ENCODE measurements at places on chromosomes 6 and 20. TPM values are rescaled to one million over a fixed set of nuclear protein-coding genes. Genes with fewer than 3 reads are reported as not detected.

The BMP6 gene
- 6.8 TPM for polyA plus RNA-seq

The ID1 gene
- polyA plus RNA-seq, result 132 TPM

The IMPG1 gene
- 5.2 TPM for polyA plus RNA-seq

The VSX1 gene
- polyA plus RNA-seq, result not detected

The SLC52A3 gene
- polyA plus RNA-seq, result 4.0 TPM

The ADAM33 gene
- 9.1 TPM for polyA plus RNA-seq

The VGLL2 gene
- not detected for polyA plus RNA-seq

The OPRM1 gene
- polyA plus RNA-seq, result 0.08 TPM

The SLC22A7 gene
- 1.2 TPM for polyA plus RNA-seq

- DNase-seq, result no peak
Observed at GRCh38 chr20:10671221-10671918, 2.4 kb downstream of the JAG1 start.

DNA sequence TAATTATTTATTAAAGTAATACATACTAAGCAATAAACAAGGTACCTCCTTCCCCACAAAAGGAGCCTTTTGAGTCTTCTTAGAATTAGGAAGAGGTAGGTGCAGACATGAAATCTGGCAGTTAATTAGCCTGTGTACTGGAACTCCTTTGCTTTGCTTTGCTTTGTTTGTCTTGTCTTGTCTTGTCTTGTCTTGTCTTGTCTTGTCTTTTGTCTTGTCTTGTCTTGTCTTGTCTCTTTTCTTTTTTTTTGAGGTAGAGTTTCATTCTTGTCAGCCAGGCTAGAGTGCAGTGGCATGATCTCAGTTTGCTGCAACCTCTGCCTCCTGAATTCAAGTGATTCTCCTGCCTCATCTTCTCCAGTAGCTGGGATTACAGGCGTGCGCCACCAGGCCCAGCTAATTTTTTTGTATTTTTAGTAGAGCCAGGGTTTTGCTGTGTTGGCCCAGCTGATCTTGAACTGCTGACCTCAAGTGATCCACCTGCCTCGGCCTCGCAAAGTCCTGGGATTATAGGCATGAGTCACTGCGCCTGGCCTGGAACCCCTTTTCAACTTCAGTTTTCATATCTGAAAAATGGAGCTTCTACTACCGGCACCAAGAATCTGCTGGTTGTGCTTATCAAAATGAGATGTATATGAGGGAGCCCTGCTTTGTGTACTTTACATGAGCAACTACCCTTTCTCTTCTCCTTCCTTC, 301.2 kb downstream of the CDKAL1 start:
- DNase-seq, result no peak

- no peak for DNase-seq
Observed at GRCh38 chr20:63955281-63955826, 862 bp downstream of the UCKL1 start.

DNA sequence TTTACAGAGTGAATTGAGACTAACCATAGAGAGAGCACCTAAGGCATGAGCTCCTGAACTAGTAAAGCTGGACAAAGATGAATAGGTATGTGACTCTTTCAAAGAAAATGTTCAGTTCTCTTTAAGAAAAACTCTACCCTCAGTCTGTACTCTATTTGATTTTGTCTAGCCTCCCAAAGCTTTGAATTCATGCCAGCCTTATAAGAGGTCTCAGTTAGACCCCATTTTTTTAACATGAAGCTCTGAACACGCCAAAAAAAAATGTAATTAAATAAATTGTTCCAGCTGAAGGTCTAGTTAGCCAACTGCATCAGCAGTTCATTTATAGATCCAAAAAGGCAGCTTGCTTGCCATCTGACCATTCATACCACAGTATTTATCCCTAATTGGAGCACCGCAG, 71.6 kb downstream of the COL9A1 start:
- no peak for DNase-seq

DNA sequence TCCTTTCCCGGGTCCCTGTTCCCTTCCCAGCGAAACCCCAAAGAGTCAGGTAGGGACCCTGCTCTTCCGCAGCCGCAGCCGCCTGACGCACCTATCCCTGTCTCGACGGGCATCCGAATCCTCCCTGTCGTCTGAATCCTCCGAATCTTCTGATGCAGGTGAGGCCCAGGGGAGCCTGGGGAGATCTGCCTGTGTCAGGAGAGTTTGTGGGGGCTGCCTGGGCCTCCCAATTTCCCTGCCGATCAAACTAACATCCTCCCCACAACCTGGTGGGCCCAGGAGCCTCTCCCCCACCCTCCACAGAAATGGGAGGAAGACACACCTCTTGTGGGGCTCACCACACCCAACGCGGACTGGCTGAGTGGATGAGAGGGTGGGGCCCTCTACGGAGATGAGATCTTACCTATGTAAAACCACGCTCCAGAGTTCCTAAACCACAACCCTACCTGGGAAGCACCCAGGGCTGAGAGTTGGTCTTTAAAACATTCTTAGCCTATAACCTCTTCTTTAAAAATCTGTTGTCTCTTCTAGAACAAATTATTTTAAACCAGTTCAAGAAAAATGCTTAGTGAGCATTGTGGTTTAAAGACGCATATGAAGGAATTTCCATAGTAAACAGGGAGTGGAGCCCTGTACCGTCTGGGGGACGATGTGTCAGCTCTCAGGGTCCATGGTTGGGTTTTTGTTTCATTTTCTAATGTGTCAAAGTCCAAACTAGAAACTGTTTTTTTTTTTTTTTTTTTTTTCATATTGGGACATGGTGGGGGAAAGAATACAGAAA, 1.7 kb downstream of the CDC25B start:
- DNase-seq, result no peak

DNA sequence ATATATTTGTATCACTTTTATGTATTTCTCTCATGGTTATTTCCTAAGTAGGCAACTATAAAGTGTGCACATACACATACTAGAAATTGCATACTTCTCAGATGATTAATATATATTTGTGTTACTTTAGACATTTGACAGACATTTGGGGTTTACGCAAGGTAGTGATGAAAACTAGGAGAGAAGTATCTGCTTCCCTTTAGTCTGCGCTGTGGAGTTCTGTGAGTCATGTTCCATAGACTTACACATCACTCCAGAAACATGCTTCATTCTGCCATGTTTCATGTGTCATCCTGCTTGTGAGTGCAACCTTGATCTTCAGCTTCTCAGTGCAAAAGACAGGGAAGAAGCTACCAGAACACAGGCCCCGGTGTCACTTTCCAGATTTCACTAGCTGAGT, 200.7 kb upstream of the BMP2 start:
- DNase-seq, result no peak

DNA sequence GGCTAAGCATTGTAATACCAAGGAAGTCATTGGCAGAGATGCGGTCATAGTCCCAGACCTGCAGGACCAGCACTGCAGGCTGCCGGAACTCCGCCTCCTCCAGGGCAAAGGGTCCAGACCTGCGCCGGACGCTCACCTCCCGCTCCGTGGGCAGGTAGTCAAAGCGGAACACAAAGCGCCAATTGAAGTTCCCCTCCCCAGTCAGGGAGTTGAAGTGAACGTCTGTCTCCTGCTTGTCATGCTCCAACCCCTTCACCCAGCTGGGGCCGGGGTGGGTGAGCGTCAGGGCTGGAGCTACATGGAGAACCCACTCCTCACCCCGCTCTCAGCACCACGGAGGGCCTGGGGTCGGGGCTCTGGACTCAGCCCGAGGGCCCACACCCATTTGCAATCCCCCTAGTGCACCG, 18.2 kb downstream of the ERGIC3 start:
- DNase-seq, result no peak

- DNase-seq, result no peak
Observed at GRCh38 chr6:80527552-80528052, 421.1 kb downstream of the BCKDHB start.

GRCh38 chr6:167973148-167973885, 24.2 kb upstream of the KIF25 start:
- DNase-seq, result no peak

- DNase-seq, result no peak
Observed at GRCh38 chr20:48165401-48165685, 380.1 kb upstream of the SULF2 start.

DNA sequence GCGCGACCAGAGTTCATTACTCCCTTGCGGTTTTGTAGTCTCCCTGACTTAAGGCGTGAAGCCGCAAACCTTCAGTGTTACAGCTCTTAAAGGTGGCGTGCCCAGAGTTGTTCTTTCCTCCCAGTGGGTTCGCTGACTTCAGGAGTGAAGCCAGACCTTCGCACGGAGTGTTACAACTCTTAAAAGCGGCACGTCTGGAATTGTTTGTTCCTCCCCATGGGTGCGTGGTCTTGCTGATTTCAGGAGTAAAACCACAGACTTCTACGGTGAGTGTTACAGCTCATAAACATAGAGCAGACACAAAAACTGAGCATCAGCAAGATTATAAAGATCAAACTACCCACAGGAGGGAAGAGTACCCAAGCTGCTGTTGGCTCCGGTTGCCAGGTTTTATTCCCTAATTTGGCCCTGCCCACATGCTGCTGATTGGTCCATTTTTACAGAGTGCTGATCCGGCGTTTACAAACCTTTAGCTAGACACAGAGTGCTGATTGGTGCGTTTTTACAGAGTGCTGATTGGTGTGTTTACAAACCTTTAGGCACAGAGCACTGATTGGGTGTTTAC, 10.4 kb downstream of the TMEM14C start:
- DNase-seq, result no peak

- DNase-seq, result no peak
Observed at GRCh38 chr6:98254624-98255023, 579.8 kb upstream of the POU3F2 start.

DNA sequence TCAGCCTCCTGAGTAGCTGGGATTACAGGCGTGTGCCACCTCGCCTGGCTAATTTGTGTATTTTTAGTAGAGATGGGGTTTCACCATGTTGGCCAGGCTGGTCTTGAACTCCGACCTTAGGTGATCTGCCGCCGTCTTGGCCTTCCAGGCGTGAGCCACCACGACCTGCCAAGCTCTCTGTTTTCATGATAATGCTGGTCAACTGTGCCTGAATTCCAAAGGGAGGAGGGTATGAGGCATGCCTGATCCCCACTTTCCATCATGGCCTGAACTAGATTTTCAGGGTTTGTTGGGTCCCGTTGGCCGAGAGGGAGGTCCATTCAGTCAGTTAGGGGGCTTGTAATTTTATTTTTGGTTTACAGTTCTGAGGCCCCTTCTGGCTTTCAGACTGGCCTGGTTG, 28.0 kb upstream of the ANGPT4 start:
- DNase-seq, result no peak

GRCh38 chr6:24356310-24356973, 1.4 kb downstream of the DCDC2 start:
- DNase-seq, result no peak

GRCh38 chr20:3753098-3753497, 14.5 kb downstream of the ADISSP start:
- no peak for DNase-seq

DNA sequence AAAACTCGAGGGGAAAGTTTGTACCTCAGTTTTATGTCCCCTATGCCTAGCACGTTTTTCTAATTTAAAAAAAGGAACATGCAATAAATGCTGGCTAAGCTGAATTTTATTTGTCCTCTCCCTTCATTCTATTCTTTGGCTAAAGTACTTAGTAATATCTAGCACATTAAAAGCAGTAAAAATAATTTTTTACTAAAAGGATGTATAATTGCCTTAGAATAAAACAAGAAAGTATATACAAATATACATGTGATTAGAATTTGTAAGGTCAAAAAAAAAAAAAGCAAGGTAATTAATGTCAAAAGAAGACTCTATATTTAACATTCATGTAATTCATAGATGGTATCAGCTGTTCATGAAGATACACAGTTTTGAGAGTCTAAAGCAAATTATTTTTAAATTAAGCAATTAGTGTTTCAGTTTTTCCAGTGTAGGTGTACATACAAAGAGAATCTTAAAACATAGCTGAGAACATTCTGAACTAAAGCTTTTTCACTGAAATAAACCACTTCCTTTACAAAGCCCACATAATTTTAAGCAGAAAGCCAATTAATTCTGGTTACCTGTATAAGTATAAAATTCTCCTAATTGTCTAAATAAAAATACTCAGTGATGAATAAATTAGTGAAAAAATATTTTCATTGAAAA, 32.4 kb downstream of the HBS1L start:
- DNase-seq, result no peak

- DNase-seq, result no peak
Observed at GRCh38 chr6:20564777-20565176, 30.5 kb downstream of the CDKAL1 start.

GRCh38 chr20:50019466-50020256, 36.9 kb downstream of the SNAI1 start:
- DNase-seq, result no peak

DNA sequence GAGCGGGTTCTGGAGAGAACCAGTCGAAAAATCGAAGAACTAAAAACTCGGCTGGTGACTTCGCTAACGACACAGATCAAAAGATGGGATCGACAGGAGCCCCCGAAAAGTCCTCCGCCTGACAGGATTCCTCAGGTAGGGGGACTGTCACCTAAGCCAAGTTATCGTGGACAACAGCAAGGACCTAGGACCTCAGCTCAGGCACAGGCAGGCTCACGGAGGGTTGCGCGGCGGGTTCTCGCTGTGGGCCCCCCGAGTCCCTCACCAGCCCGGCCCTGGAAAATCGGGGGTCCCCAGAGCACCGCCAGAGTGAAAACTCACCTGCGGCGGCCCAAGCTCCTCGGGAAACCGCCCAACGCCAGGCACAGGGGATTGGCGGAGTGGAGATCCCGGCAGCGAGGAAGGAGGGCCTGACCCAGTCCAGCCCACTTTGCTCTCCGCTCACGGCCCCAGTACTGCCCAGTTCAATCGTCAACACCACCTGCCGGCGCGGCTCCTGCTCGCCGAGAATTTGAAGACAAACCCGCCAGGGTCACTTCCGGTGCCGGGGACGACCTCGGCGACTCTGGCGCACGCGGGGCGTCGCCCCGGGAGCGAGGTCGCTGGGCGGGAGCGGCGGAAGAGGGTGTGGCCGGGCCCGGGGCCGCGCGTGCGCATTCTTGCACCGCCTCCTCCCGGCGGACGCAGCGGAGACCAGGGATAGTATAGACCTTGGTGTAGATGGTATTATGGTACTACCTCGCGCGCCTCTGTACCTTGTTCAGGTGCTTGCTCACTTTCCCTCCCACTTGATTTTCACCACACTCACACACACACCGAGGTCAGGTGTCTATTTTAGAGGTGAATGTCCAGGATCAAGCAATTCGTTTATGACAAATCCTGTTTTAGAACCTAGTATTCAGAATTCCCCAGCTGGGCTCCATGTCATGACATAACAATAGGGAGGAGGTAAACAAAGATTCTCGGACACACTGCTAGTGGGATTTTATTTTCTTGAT, at the start of gene KATNA1:
TSS of gene KATNA1 (minus strand) at position 567 of the 998 bp plus-strand sequence. CDS start 10,167 bp downstream, outside the sequence.
- DNase-seq, result peak; percentile 72

- DNase-seq, result no peak
Observed at GRCh38 chr6:157068691-157069324, 254.5 kb downstream of the TMEM242 start.

- DNase-seq, result no peak
Observed at GRCh38 chr20:22692119-22692475, 107.7 kb upstream of the FOXA2 start.

DNA sequence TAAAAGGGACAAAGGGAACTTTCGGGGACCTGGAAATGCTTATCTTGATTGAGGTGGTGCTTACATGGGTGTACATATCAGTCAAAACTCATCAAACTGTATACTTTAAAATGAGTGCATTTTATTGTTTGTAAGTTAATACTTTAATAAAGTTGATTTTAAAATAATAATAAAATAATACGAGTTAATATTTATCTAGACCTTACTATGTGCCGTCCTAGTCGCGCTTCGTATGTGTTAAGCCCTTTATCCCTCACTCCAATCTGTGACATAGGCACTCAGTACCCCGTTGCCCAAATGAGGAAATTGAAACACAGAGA, 47.5 kb downstream of the PDYN start:
- DNase-seq, result no peak

Data from left kidney (tissue), 8 donors.